ENCODE measurements at places on chromosomes 11 and 22. TPM values are rescaled to one million over a fixed set of nuclear protein-coding genes. Genes with fewer than 3 reads are reported as not detected.

Gene RRM1
- total RNA-seq = 109 TPM

Gene GPR83
- total RNA-seq = 0.14 TPM

Gene ABCC8
- total RNA-seq = 0.42 TPM

Gene MPPED1
- total RNA-seq = 0.19 TPM

Gene FZD4
- total RNA-seq = 3.4 TPM

Gene GP1BB
- total RNA-seq = 2.1 TPM

Gene FSHB
- 0.05 TPM for total RNA-seq

Gene HTR3A
- total RNA-seq = 0.52 TPM

Gene SLC17A6
- under 0.01 TPM for total RNA-seq

Gene PLEKHA7
- total RNA-seq = 2.0 TPM

Gene INS
- total RNA-seq = 0.42 TPM

Gene MS4A6A
- total RNA-seq = 102 TPM

Gene TSSC4
- 56.8 TPM for total RNA-seq

Gene RASSF10
- total RNA-seq = 2.8 TPM

Gene SLC25A17
- total RNA-seq = 20.2 TPM

Gene MAPK8IP2
- 0.33 TPM for total RNA-seq

Gene MEI1
- total RNA-seq = 9.2 TPM

Gene PRODH
- total RNA-seq = 3.3 TPM

Gene CCDC89
- 0.66 TPM for total RNA-seq

Gene FAT3
- 1.1 TPM for total RNA-seq

Gene NPAS4
- total RNA-seq = not detected

Gene MTMR3
- 14.8 TPM for total RNA-seq

Gene MUC2
- total RNA-seq = under 0.01 TPM

Gene MGAT3
- total RNA-seq = 1.6 TPM

Gene SCGB1A1
- 1.5 TPM for total RNA-seq

Gene DCUN1D5
- total RNA-seq = 37.1 TPM

Gene APOBEC3G
- total RNA-seq = 32.3 TPM

Gene PCF11
- 51.8 TPM for total RNA-seq
